Mucosa of gallbladder (tissue), 1 donor: ENCODE measurements at places on chromosomes 11 and 22. TPM values are rescaled to one million over a fixed set of nuclear protein-coding genes. Genes with fewer than 3 reads are reported as not detected.

Gene SMARCB1
- 70.7 TPM for total RNA-seq

Gene LDHA
- total RNA-seq, result 298 TPM

Gene DGKZ
- 83.8 TPM for total RNA-seq

Gene SCO2
- total RNA-seq, result 1.3 TPM

Gene HBB
- total RNA-seq, result 65.9 TPM

Gene KRTAP5-9
- 0.23 TPM for total RNA-seq

Gene RAC2
- 46.4 TPM for total RNA-seq

Gene SCGB1C1
- total RNA-seq, result not detected

Gene VPREB3
- not detected for total RNA-seq

Gene BAIAP2L2
- 216 TPM for total RNA-seq

Gene ZNF214
- 4.1 TPM for total RNA-seq

Gene OR52A1
- not detected for total RNA-seq

Gene AQP11
- 5.5 TPM for total RNA-seq

Gene DNAL4
- total RNA-seq, result 30.0 TPM

Gene HBG2
- 13.2 TPM for total RNA-seq

Gene BRSK2
- 3.3 TPM for total RNA-seq

Gene PDE3B
- total RNA-seq, result 7.5 TPM

Gene ACR
- 0.92 TPM for total RNA-seq

Gene GAL3ST1
- total RNA-seq, result 102 TPM

Gene TRIM6
- 2.1 TPM for total RNA-seq

Gene TP53AIP1
- total RNA-seq, result not detected

Gene BCR
- 58.6 TPM for total RNA-seq

Gene KRTAP5-10
- total RNA-seq, result not detected

Gene SCGB1D2
- total RNA-seq, result not detected

Gene PKDREJ
- 0.32 TPM for total RNA-seq

Gene KCNK4
- not detected for total RNA-seq

Gene THAP12
- 23.1 TPM for total RNA-seq

Gene C11orf86
- not detected for total RNA-seq
